Uterus (tissue), 4 donors: ENCODE measurements at places on chromosomes 1 and 21. TPM values are rescaled to one million over a fixed set of nuclear protein-coding genes. Genes with fewer than 3 reads are reported as not detected.

The OR6K6 gene
- total RNA-seq: not detected

DNA sequence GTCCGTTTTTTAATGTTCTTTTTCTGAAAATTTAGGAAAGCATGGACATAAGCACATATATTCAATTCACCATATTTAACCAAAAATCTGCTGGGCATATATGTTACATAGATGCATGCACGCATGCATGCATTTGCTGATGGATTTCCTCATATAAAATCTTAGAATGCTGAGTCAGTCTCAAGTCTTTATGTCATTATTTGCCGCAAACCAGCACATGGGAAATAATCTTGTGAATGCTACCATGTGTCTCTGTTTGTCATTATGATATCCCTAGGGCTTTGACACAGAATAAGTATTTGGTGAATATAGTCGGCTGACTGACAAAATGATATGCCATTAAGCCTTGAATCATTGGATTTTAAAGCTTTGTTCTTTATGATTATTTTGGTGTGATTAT, 776.5 kb downstream of the KCNT2 start:
- no peak for DNase-seq

- no peak for DNase-seq
Observed at GRCh38 chr1:55050283-55050682, 10.9 kb downstream of the PCSK9 start.

The AGT gene
- total RNA-seq: 7.6 TPM

GRCh38 chr21:20591284-20591683, 406.9 kb upstream of the NCAM2 start:
- no peak for DNase-seq

- DNase-seq: peak; percentile 88
Observed at GRCh38 chr1:150979092-150980056, 2.7 kb upstream of the ANXA9 start.

The FBXO2 gene
- 7.2 TPM for total RNA-seq

The ACOT7 gene
- 16.8 TPM for total RNA-seq

DNA sequence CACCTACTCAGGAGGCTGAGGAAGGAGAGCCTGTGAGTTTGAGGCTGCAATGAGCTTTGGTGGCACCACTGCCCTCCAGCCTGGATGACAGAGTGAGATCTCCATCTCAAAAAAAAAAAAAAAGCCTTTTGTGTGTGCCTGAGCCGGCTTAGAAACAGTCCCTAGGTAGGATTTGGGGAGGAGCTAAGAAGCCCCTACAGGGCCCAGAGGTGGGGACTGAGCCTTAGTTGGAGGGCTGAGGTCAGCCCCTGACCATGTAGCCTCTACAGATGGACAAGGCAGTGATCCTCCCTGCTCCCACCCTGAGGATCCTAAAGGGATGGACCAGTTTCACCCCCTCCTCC, 2.5 kb downstream of the ADAMTSL4 start:
- DNase-seq: no peak

The GPATCH2 gene
- 14.9 TPM for total RNA-seq

GRCh38 chr1:36922071-36922470, 112.2 kb downstream of the GRIK3 start:
- no peak for DNase-seq

DNA sequence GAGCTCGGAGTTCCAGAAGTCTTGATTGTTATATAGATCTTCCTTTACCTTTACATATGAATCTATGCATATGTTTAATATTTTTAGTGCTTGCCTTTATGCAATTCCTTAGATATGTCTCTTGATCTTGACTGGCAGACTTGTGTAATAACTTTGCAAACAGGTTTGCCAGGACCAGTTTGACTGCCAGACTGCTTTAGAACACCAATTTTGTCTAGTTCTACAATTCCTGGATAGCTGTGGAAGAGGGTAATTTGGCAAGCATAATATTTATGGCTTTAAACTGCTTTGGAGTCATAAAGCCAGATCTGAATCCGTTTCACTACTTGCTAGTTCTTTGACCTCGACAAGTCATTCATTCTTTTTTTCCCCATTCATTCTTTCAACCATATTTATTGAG, 250.0 kb downstream of the FAF1 start:
- DNase-seq: no peak

DNA sequence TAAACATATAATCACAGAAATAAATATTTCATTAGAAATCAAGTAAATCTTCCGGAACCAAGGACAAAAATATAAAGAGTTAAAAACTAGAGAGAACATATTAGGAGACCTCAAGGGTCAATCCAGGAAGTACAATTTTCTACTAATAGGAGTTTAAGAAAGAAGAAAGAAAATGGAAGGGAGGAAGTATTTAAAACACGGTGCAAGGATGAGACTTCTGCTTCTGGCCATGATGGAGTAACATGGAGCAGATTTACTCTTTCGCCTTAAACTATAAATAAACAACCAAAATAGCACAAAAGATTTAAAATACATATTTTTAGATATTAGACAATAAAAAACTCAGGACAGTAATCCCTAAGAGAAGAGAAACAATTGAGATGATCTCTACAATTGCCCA, 12.6 kb upstream of the IFNAR1 start:
- DNase-seq: no peak

- DNase-seq: no peak
Observed at GRCh38 chr1:179441501-179441900, 75.7 kb downstream of the AXDND1 start.

DNA sequence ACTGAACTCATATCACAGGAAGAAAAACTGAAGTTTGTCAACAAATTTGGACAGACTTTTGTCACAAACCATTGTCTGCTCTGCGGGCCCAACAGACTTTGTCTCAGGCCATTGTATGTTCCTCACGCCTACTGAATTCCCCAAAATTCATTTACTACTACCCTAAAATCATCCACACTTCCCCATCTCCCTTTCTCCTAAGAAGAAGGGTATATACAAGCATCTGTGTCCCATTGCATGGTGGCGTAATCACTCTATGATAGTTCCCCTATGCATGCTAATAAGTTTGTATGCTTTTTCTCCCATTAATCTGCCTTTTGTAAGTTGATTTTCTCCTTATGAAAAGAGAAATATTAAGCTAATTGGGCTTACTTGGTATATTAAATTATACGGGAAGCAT, 54.9 kb upstream of the ATF3 start:
- no peak for DNase-seq

- DNase-seq: no peak
Observed at GRCh38 chr1:31934706-31935629, 3.2 kb downstream of the PTP4A2 start.

GRCh38 chr1:9855186-9855585, 31.4 kb upstream of the CLSTN1 start:
- no peak for DNase-seq

The SPOCD1 gene
- 1.5 TPM for total RNA-seq

- DNase-seq: peak; percentile 79
Observed at GRCh38 chr1:226608699-226609505, 60.3 kb downstream of the STUM start.

The C1orf74 gene
- 1.3 TPM for total RNA-seq

DNA sequence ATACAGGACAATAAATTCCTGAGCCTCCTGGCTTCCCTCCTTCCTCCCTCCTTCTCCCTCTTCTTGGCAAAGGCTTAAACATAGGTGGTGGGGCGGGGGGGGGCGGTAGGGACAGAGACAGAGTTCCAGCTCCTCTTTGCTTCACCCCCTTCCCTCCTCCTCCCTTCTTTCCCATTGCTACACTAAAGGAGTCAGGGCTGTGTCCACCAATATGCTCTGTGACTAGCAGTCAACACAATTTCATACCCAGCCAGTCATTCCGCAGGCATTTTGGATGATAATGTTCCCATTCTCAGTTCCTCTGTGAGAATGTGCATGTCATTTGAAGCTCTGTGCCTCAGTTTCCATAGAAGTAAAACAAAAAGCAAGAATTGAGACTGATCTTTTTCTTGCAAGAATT, 1.7 kb downstream of the LMOD1 start:
- no peak for DNase-seq

The KRTAP25-1 gene
- not detected for total RNA-seq

DNA sequence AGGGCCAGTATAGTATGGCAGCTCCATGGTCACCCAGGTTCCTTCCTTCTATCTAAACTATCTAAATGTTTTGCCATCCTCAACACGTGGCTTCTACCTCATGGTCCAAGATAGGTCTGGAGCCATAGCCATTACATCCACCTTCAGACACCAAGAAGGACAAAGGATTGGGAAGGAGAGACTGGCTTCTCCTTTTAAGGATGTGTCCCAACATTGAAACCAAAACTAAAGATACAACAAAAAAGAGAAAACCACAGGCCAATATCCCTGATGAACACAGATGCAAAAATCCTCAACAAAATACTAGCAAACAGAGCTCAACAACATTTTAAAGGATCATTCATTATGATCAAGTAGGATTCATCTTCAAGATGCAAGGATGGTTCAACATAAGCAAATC, 24.8 kb downstream of the HSD11B1 start:
- DNase-seq: no peak

DNA sequence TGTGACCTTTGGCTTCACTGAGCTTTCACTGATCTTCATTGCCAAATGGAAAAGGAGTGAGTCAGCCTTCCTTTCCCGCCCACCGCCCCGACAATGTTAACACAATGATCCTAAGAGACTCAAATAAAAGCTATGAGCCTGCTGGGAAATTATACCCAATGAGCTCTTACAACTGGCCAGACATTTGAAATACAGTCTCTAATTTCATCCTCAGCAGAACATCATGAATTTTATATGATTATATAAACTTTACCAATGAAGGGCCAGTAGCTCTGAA, 252.5 kb downstream of the SIPA1L2 start:
- peak; percentile 25 for DNase-seq

DNA sequence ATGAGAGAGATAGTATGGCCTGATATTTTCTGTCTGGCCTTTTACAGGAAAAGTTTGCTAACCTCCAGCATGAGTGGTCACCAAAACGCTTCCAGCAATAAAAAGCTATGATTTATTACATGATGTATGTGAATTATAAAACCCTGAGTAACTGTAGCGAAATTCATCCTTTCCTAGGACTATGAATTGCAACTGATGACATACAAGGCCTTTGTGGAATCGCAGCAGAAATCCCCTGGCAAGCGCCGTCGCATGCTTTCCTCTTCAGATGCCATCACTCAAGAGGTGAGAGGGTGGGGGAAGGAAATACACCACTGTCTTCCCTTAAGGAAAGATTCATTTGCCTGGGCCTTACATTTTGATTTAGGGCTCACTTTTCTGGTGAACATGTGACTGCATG, 117.9 kb downstream of the MACF1 start:
- DNase-seq: peak; percentile 37

The RPL5 gene
- total RNA-seq: 1,952 TPM

DNA sequence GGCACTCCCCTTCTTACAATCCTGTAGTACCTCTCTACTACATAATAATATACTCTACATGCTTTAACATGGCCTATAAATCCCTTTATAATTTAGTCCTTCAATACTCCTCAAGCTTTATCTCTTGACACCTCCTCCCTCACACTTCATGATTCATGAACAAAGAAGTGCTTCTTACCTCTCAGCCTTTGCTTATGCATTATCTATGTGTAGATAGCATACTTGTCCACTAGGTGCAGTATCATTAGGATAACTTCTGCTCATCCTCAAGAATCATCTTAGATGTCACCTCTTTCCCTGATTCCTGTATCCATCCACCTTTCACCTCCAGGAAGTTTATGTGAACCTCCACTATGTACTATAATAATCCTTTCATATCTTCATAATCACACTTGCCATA, 74.4 kb downstream of the COL24A1 start:
- no peak for DNase-seq

The PIK3R3 gene
- total RNA-seq: 23.6 TPM
